ENCODE measurements at places on chromosomes 5 and 9. TPM values are rescaled to one million over a fixed set of nuclear protein-coding genes. Genes with fewer than 3 reads are reported as not detected.

The CHMP5 gene
- 72.6 TPM for total RNA-seq

The BAAT gene
- not detected for total RNA-seq

The PTGR1 gene
- 19.7 TPM for total RNA-seq

The BHMT gene
- 0.41 TPM for total RNA-seq

GRCh38 chr5:13943676-13944075 lies 812 bp downstream of the DNAH5 start:
- DNase-seq = no peak
- no peak overlapping the region for H3K4me3 ChIP-seq
- H3K36me3 ChIP-seq = no peaks in the 10 kb centered on the region
- no peaks in the 10 kb centered on the region for H3K4me1 ChIP-seq
- no peaks in the 10 kb centered on the region for H3K27me3 ChIP-seq

GRCh38 chr9:34037626-34038025 lies 11.1 kb downstream of the UBAP2 start:
- no peak overlapping the region for H3K4me3 ChIP-seq
- no peak for DNase-seq
- H3K4me1 ChIP-seq = no peaks in the 10 kb centered on the region
- H3K27me3 ChIP-seq = no peaks in the 10 kb centered on the region
- no peaks in the 10 kb centered on the region for H3K36me3 ChIP-seq
- H3K27ac ChIP-seq = no peak overlapping the region

DNA sequence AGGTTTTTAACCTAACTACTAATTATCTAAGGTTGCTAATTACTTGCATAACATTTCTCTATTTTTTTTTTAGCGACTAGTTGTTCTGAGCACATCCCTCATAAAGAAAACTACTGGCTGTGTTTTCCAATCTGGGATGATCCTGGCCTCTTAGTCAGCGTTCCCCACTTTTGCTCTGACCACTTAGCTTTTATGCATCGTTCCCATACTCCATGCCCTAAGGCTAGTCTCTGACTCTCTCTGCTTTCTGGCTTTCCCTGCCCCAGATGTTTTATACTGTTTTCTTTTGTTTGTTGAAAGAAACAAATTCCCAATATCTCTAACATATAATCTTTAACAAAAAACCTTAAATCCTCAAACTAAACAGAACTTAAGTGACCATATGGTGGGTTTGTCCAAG lies 217.9 kb downstream of the SPATA31D1 start:
- H3K27ac ChIP-seq = no peak overlapping the region
- H3K36me3 ChIP-seq = no peaks in the 10 kb centered on the region
- H3K4me1 ChIP-seq = no peaks in the 10 kb centered on the region
- no peak for DNase-seq
- H3K27me3 ChIP-seq = no peaks in the 10 kb centered on the region

DNA sequence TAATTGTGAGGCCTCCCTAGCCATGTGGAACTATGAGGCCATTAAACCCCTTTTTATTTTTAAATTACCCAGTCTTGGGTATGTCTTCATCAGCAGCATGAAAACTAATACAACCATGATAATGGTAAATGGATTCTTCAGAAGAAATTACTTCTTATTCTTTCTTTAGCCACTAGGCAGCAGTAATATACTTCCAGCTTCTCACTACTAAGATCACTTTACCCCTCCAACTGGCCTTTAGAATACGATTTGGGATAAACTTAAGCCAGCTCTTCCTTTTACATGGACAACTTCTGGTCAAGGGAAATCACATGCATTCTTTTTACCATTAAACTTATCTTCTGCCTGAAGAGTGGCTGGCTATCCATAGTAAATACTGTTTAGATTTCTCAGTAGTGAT lies 355.4 kb downstream of the MAN2A1 start:
- no peaks in the 10 kb centered on the region for H3K4me1 ChIP-seq
- H3K4me3 ChIP-seq = no peak overlapping the region
- DNase-seq = no peak
- no peaks in the 10 kb centered on the region for H3K36me3 ChIP-seq
- H3K27me3 ChIP-seq = no peaks in the 10 kb centered on the region

DNA sequence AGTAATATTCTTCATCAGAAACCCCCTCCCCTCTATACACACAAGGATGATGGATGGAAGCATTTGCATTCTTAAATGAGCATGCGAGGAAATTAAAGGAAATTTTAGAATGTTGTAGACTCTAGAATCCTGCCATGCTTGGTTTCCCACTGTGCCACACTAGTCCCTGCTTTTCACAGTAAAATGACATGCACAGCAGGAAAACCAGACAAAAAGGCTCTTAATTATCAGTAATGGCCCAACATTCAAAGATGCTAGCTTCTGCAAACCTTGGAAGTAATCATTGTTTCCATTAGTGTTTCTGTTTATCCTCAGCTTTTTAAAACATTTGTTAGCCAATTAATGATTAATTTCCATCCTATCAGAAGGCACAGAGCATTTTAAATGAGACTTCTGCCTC lies 255.8 kb downstream of the SLCO4C1 start:
- no peak overlapping the region for H3K27ac ChIP-seq
- no peaks in the 10 kb centered on the region for H3K36me3 ChIP-seq
- no peaks in the 10 kb centered on the region for H3K27me3 ChIP-seq
- no peak overlapping the region for H3K4me3 ChIP-seq
- H3K4me1 ChIP-seq = no peaks in the 10 kb centered on the region
- no peak for DNase-seq

Measured in sigmoid colon (tissue), 7 donors.